GF-D8 (cell line): ENCODE measurements at places on chromosomes 1 and 21.

GRCh38 chr21:45870421-45870820 is 111.1 kb upstream of the COL6A1 start:
- DNase-seq, result no peak

DNA sequence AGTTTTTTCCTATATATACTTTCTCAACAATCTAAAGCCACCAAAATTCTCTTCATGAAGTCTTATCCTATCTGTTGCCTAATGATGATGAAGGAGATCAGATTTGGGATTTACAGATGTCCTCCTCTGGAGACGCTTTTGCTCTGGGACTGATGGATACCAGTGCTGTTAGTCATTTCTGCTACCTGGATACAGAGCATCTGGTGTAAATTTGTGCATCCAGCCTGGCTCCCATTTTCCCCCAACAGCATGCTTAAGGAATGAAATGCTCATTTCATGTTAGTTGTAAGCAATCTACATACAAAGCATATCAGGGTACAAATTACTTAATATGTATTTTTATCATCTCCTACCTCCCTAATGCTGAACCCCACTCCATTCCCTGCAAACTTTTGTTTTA is 57.7 kb downstream of the HNRNPR start:
- DNase-seq, result no peak

GRCh38 chr1:30914587-30914922 is 6.0 kb upstream of the SDC3 start:
- no peak for DNase-seq

DNA sequence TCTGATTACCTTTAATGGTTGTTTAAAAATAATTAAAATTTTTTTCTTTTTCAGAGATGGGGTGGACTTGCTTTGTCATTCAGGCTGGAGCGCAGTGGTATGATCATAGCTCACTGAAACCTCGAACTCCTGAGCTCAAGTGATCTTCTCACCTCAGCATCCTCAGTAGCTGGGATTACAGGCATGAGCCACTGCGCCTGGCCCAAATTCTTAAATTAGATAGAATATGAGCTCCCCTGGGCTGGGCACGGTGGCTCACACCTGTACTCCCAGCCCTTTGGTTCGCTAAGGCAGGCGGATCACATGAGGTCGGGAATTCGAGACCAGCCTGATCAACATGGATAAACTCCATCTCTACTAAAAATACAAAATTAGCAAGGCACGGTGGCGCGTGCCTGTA is 17.0 kb downstream of the CERS2 start:
- DNase-seq, result no peak

DNA sequence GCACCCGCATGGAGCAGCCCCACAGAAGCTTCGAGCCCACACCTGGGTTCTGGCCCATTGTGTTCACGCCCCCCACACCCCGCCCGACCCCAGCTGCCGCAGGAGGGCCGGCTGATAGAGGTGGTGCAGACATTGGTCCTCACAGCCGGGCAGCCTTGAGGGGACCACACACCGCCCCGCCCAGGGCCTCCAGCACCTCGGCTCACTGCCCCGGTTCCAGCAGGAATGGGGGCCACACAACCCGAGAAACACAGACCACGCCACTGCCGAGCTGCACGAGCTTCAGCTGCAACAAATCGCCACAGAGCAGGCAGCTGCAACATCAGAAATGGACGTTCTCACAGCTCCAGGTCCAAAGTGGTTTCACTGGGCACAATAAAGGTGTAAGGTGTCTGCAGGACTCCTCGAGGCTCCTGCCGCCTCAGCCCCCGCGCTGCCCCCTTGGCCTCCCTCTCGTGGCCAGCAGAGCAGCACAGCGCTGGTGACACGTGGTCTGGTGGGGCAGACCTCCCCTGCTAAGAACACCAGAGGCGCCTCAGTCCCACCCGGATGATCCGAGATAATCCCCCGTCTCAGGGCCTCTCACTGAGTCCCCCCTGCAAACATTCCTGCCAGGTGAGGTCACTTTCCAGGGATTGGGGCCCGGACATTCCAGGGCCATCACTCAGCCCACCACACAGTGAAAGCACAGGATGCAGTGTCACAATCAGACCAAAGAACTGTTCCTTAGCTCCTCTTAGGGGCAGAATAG is 62.3 kb upstream of the ADARB1 start:
- DNase-seq, result no peak

DNA sequence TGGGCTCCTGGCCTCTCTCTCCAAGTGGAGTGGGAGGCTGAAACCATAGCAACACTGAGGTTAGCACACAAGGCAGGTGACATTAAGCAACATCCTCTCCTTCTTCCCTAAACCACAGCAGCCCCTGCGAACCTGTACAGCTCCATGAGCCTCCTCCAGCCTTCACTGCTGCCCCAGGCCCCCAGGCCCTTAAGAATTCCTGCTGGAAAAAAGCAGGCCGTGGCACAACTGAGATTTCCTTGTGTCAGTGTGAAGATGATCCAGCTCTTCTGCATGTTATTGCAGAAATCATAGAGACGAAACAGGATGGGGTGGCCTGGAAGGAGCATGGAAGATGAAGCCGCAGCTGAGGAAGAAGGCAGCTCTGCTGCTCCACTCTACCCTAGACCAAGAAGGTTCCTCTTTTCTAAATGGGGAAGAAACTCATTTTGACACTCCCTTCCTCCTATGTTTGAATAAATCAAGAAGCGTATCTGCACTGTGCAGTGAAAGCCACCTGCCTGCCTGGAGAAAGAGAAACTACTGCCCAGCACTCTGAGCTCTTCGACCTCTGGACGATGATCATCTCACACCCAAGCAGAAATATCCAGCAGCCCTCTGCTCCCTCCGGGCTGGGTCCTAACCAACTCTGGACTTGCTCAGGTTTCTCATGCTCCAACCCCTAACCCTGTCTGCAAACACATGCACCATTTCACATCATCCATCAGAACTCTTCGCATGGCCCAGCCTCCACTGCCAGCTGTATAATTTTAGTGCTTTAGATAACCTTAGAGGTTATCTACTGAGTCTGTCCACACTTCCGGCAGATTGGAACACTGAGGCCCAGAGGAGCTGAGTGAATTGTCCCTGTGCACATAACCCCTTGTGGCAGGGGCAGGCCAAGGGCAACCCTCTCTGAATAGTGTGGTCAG is 20.7 kb downstream of the SH3BP5L start:
- DNase-seq, result peak; percentile 96

DNA sequence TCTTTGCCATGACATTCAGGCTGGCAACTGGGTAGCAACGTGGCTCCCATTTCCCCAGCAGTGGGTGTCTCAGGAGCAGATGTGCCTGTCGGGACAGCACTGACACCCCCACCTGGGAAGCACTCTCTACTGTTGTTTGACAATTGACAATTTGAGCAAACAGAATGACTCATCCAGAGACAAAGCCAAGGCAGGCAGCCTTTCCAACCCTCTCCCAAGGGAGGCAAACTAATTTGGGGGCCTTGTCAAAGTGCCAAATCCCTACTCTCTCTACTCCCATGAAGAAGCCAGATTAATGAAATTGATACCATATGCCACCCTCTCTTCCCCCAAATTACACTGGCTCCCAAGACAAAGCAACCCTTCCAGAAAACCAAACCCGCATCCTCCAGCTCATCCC is 65.6 kb downstream of the GRIK3 start:
- no peak for DNase-seq

DNA sequence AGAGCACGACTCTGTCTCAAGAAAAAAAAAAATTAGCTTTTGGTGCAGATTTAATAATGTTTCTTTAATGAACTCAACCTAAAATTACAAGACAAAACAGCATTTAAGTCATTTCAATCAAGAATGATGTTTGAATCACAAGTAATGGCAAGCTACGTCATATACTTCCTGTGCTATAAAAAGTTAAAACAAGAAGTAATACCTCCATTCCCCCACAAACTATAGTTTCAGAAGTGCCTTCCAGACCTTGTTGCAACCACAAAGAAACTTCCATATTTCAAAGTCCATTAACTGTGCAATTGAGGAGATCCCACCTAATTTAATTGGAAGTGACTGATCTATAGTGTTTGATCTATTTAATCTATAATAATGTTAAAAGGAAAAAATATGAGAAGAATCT is 15.1 kb downstream of the NRDC start:
- DNase-seq, result no peak

GRCh38 chr1:69993810-69994209 is 211.6 kb downstream of the LRRC40 start:
- no peak for DNase-seq

GRCh38 chr1:211229365-211229759 is 29.8 kb upstream of the RCOR3 start:
- DNase-seq, result no peak

DNA sequence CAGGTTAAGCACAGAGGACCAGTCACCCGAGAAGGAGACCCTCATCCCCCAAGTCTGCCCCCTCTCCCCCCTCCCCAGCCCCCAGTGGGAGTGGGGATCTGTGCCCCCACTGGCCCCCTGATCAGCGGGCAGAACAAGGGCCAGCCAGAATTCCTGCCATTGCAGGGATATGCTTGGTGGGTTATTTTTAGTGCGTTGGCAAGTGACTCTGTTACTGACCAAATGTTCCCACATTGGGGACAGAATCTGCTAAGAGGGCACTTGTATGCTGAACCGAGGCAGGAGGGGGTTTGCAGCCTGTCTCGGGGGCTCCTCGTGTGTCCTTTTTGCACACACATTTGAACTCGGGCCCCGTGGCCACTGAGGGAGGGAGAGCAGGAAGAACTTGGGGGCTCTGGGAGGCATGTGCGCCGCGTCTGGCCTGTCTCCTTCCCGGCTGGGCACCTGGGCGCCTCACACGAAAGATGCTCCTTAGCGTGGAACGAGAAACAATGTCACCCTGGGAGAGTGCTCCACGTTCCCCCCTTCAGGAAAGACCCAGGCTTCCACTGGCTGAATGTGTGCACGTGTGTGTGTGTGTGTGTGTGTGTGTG is 66.4 kb upstream of the CASZ1 start:
- DNase-seq, result no peak

- DNase-seq, result no peak
Measured at GRCh38 chr1:58802640-58803399, 19.0 kb upstream of the JUN start.

- no peak for DNase-seq
Measured at GRCh38 chr1:39063191-39063590, 37.0 kb downstream of the NDUFS5 start.

GRCh38 chr1:212916481-212917133 is 33.7 kb upstream of the VASH2 start:
- DNase-seq, result no peak

- no peak for DNase-seq
Measured at GRCh38 chr1:229230140-229230892, 40.6 kb upstream of the RAB4A start.

GRCh38 chr1:160344241-160344640 is 1.1 kb downstream of the NCSTN start:
- DNase-seq, result no peak

GRCh38 chr1:236753516-236753915 is 41.6 kb upstream of the MTR start:
- no peak for DNase-seq
